ENCODE measurements at places on chromosomes 6 and 20. TPM values are rescaled to one million over a fixed set of nuclear protein-coding genes. Genes with fewer than 3 reads are reported as not detected.

DNA sequence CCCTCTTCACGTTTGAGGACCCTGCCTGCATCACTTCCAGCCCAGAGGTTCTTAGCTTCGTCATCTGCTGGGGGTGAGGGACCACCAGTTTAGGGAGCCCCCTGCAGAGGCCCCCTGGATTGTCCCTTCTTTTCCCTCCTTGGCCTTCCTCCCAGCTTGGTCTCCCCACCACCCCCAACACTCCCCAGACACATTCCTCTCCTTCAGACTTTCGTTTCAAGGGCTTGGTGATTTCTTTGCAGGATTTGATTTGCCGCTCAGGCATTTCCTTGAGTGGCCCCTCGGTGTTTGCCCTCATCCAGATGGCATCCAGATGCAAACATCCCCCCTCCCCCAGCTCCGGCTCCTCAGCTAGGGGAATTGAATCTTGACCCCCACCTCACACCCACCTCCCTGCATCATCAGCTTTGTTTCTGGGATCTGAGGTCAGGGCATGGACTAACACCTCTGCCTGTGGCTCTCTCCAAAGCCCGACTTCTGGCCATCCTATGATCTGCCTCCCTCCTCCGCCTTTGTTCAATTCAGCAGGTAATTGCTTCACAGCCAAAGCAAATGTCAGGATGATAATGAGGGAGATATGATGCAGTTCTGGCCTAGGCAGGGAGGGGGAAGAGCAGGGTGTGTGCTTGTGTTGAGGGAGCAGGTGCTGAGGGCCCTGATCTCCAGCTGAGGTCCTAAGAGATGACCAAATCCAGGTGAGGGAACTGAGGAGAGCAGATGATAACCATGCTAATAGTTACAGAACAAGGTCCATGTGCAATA is 141.5 kb downstream of the VEGFA start:
- no peak for DNase-seq

DNA sequence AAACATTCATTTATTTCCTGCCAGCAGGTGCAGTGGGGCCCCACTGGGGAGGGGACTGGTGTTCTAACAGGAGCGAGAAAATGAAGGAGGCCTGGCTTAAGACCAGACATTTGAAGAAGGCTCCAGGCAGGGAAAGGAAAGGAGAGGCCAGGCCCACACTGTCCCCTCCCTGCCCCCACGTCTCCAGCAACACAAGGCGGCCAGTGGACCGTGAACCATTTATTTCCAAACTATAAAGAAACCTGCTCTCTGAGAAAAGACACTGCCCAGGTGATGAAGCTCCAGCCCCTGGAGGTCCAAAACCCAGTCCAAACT is 41.4 kb upstream of the CDH22 start:
- no peak for DNase-seq

DNA sequence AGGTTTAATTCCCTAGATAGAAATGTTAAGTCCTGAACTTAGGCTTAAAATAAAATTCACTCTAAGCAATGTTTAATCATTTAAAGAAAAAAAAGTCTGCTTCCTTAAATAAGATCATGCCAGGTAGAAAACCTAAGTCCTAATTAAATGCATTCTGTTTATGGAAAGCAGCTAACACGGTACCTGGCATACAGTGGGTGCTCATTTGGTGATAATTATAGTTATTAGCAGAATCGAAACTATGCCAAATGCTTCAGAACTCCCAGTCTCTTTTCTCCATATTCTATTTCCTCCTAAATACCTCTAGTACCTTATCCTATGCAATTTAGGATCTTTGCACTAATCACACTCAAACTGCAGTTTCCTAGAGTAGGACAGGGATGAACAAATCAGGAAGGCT is 331.8 kb downstream of the EPHA7 start:
- no peak for DNase-seq

The SPAG4 gene
- 12.6 TPM for total RNA-seq

The SYNCRIP gene
- 107 TPM for total RNA-seq

Data from LHCN-M2 (cell line).